ENCODE measurements at places on chromosomes 1 and 21.

DNA sequence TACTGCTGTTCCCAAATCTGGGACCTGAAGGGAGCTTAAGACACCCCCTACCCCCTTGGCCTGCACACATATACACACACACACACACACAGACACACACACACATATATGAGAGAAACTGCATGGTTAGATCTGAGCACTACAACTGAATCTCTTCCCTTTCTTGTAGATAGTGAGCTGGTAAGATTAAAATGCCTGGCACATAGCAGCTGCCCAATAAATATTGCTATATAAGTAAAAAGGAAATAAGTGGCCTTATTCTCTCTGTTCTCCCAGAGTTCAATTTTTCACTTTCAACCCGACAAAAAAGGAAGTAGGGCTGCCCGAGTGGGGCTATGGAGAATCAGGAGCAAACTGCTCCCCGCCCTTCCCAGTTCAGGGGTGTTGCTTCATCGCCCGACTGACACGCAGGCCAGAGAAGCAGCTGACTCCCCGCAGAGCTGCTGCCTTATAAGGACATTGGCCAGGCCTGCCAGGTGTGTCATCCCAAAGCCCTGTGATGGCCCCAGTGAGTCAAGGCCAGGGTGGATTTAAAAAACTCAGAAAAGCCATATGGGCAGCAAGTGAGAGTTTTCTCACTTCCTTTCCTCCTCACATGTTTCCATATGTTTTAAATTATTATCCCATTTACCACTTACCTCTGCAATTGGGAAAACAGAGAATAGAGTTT lies 106.5 kb upstream of the SLC44A3 start:
- DNase-seq: peak; percentile 8

GRCh38 chr1:237570530-237570929 lies 320.2 kb downstream of the ZP4 start:
- no peak for DNase-seq

- no peak for DNase-seq
These were observed 226.2 kb upstream of the IRF2BP2 start for GRCh38 chr1:234836045-234836681.

GRCh38 chr1:234488054-234489006 lies 9.4 kb upstream of the TARBP1 start:
- DNase-seq: no peak

- no peak for DNase-seq
These were observed 33.0 kb upstream of the LRIG2 start for GRCh38 chr1:113040041-113040440.

DNA sequence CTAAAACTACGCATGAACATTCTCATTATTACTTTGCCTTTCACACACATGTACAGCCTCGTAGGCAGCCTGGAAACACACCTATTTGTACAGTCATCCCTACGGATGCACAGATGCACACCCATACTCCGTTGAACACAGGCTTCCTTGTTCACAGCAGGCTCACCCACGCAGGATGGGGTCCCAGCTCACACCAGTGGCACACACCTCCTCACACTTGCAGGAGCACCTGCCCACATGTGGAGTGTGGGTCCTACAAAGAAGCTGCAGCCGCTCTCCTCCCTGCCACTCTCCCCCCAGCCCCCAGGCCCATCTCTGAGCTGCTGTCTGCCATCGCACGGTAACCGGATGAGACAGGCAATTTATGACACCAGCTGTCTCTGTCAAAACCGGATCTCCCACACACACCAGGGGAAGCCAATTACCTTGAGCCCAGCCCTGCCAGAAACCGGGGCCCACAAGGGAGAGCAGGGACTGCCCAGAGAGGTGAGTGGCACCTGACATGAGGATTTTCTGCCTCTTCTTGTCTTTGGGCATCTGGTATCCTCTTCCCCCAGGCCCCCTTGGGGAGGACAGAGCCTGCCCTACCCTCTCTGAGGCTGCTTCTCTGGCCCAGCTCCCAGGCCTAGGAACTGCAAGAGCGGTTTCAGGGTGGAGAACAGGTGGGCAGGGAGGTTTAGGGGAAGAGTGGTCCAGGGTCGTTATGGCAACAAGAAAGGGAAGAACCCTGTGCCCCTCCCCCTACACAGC lies 175.4 kb downstream of the IGSF21 start:
- DNase-seq: no peak

DNA sequence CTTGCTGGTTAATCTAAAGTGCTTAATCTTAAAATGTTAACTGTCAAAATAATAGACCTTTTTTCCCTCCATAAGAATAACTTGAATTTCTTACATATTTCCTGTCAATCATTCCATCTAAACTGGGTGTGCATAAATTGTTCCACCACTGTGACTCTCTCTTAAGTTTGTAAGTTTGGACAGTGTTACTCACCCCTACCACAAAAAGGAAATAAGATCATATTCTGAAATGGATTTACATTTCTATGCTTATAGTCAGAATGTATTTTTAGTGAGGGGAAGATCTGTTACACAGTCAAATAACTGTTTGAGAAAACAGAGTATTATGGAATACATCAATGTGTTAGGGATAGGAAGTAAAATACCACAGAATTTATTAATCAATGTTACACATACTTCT lies 109.6 kb upstream of the DPYD start:
- DNase-seq: no peak

GRCh38 chr1:218669431-218669830 lies 324.3 kb downstream of the TGFB2 start:
- DNase-seq: no peak

- DNase-seq: no peak
These were observed 1587.7 kb downstream of the AMY1C start for GRCh38 chr1:105337420-105337819.

DNA sequence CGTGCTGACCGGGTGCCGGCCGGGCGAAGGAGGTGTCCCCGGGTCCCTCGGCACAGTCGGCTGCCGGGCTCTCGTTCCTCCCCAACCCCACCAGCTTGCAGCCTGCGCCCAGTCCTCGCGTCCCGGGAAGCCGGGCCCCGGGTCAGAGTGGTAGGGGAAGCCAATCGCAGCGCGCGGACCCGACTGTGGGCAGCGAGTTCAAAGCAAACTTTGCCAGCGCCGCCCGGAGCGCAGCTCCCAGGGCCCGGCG lies 328 bp downstream of the MYCL start:
- no peak for DNase-seq

- DNase-seq: no peak
These were observed 13.3 kb downstream of the COL6A2 start for GRCh38 chr21:46111193-46111571.

DNA sequence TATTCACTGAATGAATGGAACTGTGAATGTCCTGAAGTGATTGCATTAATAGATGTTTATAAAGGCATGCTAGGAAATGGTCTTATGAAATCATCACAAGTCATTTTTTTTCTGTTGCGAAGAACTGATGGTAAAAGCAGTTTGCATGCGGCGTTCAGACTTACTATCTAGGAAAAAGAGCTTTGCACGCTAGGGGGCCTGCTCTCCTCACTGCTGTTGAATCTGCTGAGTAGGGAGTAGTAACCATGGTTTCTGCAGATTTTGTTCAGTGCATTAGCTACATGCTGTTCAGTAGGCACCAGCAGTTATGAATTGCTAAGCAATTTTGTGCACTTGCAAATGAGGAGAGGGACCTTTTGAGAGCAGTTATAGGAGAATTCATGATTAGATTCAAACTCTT lies 57.9 kb downstream of the CENPF start:
- peak; percentile 66 for DNase-seq

DNA sequence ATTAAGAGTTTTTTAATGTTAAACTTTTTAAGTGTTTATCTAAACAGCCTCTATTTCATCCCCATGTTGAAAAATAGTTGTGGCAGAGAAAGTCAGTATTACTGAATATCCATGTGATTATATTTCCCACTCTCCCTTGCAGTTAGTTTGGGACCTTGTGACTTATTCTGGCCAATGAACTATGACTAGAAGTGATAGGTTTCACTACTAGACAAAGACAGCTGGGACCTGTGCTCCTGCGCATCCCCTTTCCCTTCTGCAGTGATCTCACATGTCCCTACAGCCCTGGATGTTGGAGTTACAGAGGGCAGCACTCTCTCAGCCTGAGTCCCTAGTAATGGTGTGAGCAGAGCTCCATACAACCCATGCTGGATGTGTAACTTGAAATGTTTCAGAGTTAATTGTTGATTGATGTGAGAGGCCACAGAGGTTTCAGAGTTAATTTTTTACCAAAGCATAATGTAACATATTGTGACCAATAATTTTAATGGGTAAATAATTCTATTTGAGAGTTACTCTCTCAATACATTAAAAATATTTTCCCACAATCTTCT lies 18.7 kb upstream of the SAMD13 start:
- no peak for DNase-seq

GRCh38 chr1:36306210-36306901 lies at the start of gene SH3D21:
TSS of gene SH3D21 (plus strand) at chr1:36306368. CDS start at chr1:36306421, 53 bp downstream.
- no peak for DNase-seq

DNA sequence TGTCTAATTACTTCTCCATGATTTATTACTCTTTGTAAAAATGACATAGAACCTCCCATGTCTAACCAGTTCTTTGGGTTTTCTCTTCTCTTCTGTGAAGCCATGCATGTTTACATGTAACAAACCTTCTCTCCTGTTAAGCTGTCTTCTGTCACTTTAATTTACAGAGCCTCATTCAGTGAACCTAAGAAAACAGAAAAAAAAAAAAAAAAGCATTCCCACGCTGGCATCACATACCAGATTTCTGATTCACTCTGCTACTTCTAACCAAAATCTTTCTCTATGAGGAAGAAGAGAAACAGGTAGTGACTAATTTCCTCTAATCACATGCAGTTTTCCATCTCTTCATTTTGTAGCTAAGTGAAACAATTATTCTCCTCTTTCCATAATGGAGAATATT lies 141.4 kb upstream of the CXADR start:
- no peak for DNase-seq

GRCh38 chr1:12150456-12151200 lies 16.2 kb upstream of the TNFRSF1B start:
- no peak for DNase-seq
